ENCODE measurements at places on chromosomes 5 and 9. TPM values are rescaled to one million over a fixed set of nuclear protein-coding genes. Genes with fewer than 3 reads are reported as not detected.

GRCh38 chr9:92224177-92224576 lies 69.3 kb downstream of the IARS1 start:
- no peak for DNase-seq

DNA sequence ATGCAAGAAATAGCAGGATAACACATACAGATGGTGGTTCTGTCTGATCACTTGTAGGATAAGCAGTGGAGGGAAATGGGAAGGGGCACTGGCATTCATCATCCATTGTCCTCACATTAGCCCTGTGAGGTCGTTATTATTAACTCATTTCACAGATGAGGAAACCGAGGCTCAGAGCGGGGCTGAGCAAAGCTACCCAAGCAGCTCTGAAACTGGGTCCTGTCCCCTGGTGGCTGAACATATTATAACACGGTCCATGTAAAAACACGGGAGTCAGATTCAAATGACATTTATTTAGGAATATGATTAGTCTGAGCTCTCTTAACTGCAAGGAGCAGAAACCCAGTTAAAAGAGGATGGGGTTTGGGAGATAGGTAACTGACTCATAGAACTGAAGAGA lies 43.1 kb downstream of the HRH2 start:
- no peak for DNase-seq

DNA sequence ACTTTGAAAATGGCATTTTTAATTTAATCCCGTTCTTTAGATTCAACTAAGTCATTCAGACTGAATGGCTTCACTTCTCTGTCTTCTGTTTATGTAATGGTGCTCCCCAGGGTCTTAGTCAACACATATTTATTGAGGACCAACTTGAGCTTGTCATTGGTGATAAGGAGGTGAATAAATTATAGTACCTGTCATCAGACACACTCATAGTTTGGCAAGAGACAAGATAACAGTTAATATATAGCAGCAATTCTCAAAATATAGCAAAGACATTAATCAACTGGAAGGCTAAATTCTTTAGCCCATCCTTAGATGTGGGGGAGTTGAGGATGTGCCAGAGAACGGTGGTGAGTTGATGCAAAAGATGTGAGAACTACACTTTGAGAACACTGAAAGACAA lies 78.4 kb downstream of the MACIR start:
- DNase-seq = no peak

The PROB1 gene
- total RNA-seq = 2.8 TPM

The SPINK6 gene
- not detected for total RNA-seq
